ENCODE measurements at places on chromosomes 7 and 10. TPM values are rescaled to one million over a fixed set of nuclear protein-coding genes. Genes with fewer than 3 reads are reported as not detected.

Gene EZH2
- total RNA-seq = 102 TPM

Gene FRMPD2
- not detected for total RNA-seq

Gene GLI3
- total RNA-seq = not detected

Gene IL2RA
- 988 TPM for total RNA-seq

Gene JAKMIP3
- 0.95 TPM for total RNA-seq

Gene ST8SIA6
- total RNA-seq = 0.38 TPM

Gene TAS2R41
- not detected for total RNA-seq

Gene PHKG1
- total RNA-seq = 2.4 TPM

Gene MNX1
- not detected for total RNA-seq

Gene CACNA2D1
- not detected for total RNA-seq

Gene POMZP3
- 29.3 TPM for total RNA-seq

Gene CYP3A4
- total RNA-seq = not detected

Gene TMEM196
- total RNA-seq = not detected

Gene TRA2A
- 77.8 TPM for total RNA-seq

Gene PCLO
- 0.02 TPM for total RNA-seq

Gene FKBP6
- total RNA-seq = not detected

Gene MAT1A
- not detected for total RNA-seq
